ENCODE measurements at places on chromosomes 5 and 9.

DNA sequence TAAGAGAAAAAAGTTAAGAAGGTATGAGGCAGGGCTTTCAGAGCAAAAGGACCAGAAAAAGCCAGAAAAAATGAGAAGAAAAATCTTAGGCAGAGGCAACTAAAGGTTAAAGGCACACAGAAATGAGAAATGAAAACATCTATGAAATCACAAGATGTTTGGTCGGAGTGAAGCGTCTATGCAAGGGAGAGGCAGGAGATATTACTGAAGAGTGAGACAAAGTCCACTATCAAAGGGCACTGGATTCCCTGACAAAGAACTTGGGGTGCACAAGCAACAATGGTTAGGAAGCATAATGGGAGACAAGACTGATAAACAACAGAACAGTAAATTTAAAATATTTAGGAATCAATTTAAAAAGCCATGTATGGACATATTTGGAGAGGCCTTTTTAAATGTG lies 16.9 kb downstream of the PANK3 start:
- DNase-seq: no peak

DNA sequence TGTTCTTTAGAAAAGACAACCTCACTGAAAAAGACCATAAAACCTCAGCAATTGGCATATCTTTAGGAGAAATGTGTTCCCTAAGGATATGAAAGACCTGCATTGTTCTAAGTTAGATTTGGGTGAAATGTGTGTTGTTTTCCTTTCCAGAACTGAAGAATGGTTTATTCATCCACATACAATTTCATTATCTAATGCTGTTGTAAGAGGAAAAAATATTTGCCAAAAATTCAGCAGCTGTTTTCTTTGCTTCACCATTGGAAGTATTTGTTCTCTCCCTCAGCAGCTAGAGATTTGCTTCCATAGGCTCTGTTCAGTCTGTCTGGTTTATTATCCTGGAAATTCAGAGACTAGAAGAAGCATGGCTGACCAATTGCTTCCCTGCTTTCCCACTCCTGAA lies 150.9 kb downstream of the ISOC1 start:
- no peak for DNase-seq

DNA sequence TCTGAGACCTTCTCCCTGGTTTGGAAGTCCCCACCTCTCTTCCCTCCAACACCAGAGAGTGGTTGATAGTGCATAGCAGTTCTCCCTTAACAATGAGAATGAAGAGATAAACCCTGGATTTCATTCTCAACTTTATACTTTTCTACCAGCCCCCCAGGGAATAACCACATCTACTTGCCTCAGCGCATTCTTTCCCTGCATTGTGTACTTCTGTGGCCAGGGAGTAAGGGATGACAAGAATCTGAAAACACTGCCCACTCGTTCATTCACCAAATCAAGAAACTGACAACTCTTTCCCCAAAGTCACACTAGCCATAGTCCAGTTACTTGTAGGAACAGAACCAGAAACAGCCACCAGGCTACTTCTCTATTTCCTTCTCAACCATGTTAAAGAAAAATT lies 46.0 kb upstream of the SPIN1 start:
- no peak for DNase-seq

DNA sequence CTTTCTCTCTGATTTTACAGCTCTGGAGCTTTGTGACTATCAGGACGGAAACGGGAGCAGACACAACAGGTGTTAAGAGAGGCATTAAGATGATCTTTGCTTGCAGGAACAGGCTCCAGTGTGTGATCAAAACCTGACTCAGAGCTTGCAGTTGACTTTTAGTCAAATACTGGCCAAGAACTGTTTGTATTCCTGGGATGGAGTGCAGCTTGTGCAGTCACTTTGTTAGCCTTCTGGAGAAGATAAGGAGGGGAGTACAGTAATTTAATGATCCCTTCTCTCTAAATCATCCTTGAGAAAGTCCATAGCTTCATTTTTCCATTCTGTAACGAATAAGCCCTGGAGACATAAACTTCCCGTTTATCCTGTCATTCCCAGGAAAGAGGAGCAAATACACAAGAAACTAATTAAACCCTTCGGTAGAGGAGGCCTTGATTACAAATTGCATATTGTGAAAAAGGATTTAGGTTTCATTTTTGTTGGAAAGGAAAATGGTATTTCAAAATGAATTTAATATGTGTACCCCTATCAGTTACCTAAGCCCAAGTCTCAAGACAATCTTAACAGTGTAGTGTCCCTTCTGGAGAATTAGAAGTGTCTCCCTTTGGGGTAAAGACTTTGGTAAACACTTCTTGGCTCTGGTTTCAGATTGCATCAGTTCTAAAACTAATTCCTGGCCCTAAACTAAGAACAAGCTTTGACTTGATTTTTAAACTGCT lies 3.1 kb upstream of the STOM start:
- DNase-seq: no peak

DNA sequence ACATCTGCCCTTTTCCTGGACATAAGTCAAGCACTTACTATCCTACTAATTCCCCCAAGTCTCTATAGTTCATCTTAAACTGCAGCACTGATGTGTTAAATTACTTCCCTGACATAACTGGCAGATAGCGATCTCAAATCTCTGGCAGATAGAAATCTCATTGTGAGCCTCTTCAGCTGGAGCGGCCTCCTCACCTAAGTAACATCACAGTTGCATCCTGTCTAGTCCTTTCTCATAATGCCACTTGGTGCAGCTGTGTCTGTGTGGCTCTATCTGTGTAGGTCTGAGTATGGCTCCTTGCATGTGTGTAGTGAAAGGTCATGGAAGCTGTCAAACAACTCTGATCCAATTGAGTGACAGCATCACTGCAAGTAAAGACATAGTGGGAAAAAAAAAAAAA lies 53.6 kb upstream of the FST start:
- DNase-seq: no peak

DNA sequence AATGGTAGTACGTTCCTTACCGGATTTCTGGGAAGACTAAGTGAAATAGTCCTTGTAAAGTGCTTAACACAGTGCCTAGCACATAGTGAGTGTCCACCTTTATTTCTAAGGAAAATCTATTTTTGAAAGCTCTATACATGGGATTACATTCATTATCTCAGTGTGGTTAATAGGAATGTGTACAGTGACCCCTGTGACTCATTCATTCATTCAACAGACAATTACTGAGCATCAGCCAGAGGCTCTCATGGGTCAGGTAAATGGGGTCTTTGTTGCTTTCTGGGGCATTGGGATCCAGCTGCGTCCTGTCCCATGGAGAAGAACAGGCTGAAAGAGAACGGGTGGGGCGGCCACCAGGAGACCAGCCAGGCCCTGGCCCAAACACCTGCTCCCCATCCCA lies 226.2 kb upstream of the TBC1D2 start:
- DNase-seq: no peak

GRCh38 chr5:115487168-115487567 lies 57.4 kb downstream of the FEM1C start:
- no peak for DNase-seq

GRCh38 chr9:4706971-4707622 lies 27.7 kb downstream of the CDC37L1 start:
- DNase-seq: no peak
